AG04450 (cell line): ENCODE measurements at places on chromosomes 16 and 17.

DNA sequence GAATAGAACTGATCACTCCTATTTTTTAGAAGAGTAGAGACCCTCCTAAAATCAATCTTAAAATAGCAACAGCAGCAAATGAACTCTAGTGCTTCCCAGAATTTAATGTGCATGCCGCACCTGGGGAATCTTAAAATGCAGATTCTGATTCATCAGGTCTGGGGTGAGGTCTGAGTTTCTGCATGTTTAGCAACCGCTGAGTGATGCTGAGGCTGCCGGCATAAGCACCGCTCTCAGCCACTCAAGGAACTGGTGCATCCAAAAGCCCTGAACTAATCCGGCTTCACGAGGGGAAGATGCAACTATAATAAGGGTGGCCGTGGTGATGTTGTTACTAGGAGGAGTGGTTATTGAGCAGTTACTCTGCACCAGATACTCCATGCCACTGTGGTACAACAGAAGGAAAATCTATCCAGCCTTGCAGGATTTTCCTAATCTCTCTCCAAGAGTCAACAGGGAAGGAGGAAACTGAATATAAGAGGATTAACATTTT lies 19.7 kb downstream of the SDK2 start:
- DNase-seq, result no peak

GRCh38 chr17:6502871-6503509 lies 53.4 kb downstream of the PITPNM3 start:
- no peak for DNase-seq

- DNase-seq, result no peak
Measured at GRCh38 chr16:5187402-5187952, 89.9 kb upstream of the EEF2KMT start.

DNA sequence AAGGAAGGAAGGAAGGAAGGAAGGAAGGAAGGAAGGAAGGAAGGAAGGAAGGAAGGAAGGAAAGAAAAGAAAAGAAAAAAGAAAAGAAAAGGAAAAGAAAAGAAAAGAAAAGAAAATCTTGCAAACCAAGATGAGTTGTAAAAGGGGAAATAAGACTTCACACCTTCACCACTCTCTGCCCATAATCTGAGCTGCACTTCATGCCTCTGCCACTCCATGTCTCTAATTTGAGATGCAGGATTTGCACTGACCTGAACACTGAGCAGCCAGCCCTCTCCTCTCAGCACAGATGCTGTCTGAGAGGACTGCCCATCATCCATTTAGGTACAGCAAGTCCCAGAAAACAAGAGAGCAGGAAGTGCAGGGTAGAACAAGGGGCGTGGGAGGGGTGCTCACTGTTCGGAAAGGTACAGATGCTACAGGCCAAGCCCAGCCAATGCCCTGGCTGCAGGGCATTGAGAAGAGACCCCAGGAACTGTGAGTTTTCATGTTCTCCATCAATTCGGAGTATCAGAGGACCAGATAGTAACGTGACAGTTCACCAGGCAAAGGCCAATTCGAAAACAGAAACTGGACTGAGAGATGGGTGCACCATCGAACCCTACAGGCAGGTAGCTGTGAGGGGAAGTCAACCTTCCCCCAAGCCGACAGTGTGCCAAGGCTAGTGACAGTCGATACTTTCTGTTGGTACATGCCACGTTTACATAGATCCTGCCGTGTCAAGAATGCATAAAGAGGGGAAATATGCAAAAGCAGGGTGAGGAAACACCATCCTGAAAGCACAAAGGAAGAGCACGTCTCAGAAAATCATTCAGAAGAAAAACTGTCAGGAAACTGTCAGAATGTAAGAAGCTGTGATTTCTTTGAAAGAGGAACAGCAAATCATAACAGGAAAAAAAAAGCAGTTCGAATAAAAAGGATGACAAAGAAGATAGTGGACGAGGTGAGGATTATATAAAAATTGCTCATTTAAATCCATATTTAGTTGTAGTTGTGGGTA lies 142.0 kb upstream of the RCVRN start:
- DNase-seq, result no peak

GRCh38 chr16:48918520-48919258 lies 308.7 kb upstream of the N4BP1 start:
- no peak for DNase-seq

DNA sequence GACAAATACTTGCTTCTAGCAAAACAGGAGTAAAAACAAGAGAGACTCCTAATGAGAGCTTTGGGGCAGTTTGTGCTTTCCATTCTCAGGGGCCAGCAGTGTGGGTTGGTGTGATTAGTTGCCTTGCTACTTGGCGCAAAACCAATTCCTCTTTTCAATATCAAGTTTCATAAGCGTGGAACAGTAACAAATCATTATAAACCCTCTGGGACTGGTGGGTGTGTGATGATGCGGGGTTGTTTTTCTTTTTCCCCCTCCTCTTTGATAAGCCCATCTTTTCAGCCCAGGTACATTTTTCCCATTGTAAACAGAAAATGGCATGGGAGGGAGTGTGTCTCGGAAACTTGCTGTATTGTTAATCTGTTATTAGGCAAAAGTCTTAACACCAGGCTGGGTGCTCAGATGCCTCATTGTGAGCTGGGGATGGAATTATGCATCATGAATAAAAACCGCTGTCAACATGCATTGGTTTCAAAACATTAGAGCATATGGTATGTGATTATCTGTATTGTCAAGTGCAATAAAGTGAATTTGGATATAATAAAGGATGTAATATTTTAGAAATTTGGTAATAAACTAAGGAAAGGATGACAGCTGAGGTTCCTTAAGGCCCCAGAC lies 166.4 kb downstream of the CCDC182 start:
- DNase-seq, result no peak

DNA sequence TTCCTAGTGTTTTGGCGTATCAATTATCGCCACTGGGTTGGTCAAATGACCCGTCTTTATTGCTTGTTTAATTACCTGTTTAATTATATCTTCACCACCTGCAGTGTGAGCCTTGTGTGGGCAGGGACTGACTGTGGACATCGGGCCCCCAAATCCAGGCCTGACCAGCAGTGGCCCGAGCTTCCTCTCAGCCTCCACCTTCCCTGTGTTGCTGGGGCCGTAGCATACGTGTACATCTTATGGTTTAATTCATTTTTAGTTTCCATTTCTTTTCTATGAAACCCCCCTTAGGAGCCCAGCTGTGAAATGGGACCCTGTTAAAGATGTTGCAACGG lies 1.2 kb upstream of the LMF1 start:
- DNase-seq, result no peak

- DNase-seq, result no peak
Measured at GRCh38 chr17:3167574-3167973, 29.7 kb upstream of the OR1A2 start.
